Mesenteric fat pad (tissue), 1 donor: ENCODE measurements at places on chromosomes 6 and 20. TPM values are rescaled to one million over a fixed set of nuclear protein-coding genes. Genes with fewer than 3 reads are reported as not detected.

DNA sequence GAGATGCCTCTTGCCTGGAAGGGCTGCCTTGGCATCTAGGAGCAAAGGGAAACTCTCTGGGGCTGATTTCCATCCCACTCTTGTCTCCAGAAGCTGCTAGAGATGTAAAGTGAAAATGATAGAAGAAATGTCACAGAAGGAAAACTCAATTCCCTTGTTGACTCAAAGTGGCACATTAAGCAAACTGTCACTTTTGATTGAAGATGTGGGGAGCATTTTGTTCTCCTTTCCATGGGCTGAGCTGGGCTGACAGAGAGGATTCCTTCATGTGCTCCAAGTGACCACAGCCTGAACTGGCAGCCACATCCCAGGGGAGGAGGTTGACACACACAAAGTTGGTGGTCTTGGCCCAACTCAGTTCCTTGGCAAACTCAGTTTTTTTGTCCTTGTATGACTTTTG lies 9.8 kb downstream of the GPR31 start:
- DNase-seq, result no peak

DNA sequence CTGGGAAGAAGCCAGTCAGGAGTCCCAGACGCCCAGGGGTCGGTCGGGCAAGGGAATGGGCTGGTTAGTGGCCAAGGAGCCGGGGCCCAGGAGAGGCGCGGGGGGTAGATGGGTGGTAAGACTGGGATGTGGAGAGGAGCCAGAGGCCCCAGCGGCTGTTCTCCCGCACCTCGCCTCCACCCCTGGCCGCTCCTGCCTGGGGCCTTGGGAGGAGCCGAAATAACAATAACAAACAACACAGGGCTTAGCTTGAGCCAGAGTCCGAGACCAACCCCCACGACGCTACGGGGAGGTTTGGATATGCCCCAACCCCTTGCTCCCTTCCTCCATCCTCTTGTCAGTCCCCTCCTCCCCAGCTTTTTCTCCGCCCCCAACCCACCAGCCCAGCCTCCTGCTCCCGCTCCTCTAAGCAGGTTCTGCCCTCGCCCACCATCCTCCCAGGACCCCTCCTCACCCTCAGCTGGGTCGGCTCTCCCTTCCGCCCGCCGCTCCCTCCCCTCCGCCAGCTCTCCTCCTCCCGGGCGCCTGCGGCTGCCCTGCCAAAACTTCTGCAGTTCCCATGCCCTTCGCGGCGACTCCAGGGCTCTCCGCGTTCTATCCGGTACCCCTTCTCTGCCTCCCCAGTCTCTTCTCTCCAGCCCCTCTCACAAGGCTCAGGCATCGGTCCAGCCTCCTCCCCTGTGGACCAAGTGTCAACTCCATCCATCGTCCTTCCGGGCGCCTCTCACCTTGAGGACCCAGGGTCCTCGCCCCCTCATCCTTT lies 1.1 kb downstream of the RNF39 start:
- DNase-seq, result no peak

Gene SSTR4
- total RNA-seq, result not detected

DNA sequence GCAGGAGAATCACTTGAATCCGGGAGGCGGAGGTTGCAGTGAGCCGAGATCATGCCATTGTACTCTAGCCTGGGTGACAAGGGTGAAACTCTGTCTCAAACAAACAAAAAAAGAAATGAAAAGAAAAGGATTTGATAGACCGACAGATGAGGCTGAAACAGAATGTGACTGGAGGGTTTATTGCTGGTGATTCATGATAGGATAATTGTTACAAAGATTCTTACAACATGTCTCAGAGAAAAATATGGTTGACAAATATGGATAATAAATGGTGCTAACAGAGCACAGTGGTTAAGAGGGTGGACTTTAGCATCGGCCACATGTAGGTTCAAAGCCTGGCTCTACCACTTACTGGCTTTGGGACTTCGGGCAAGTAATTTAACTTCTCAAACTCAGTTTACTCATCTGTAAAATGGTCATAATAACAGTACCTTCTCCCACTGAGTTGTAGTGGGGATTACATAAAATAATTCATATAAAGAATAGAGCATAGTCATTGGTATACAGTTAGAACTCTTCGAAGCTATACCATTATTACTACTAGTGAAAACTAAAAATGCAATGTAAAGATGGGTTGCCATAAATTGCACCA lies 131.9 kb downstream of the MAP3K7 start:
- DNase-seq, result no peak

Gene PROKR2
- not detected for total RNA-seq

GRCh38 chr20:10495173-10495572 lies 60.1 kb downstream of the SLX4IP start:
- DNase-seq, result no peak

DNA sequence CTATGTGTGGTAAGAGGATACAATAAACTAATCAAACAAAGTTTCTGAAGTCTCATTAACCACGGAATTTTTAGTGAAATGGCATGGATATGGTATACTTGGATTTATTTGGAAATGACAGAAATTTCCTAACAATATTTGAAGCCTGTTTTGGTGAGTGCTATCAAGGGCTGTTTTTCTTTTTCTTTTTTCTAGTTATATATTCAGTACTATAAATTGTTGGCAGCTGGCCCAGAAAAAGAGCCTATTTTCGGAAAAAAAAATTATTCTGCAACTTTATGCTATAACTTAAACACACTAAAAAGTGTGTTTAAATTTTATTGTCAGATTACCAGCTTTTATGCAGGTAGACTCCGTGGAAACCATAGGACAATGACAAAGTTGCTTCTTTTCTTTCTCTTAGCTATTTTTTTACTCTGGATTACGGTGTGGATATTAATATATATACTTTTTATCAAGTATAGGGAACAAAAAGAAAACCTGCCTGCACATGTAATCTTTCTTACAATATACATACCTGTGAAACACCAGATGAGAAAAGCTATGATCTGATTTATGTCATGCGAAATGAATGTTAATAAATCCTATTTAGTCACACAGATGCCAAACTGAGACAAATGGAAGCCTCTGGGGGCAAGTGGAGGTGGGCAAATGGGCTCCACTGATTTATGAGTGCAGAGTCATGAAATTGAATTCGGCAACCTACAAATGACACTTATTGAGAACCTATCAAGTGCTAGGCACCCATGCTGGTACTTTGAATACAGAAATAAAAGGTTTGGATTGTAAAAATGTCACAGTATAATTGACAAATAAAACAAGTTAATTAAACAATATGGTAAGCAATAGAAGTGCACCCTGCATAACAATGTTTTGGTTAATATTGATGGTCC lies 919.5 kb upstream of the FLRT3 start:
- DNase-seq, result no peak

DNA sequence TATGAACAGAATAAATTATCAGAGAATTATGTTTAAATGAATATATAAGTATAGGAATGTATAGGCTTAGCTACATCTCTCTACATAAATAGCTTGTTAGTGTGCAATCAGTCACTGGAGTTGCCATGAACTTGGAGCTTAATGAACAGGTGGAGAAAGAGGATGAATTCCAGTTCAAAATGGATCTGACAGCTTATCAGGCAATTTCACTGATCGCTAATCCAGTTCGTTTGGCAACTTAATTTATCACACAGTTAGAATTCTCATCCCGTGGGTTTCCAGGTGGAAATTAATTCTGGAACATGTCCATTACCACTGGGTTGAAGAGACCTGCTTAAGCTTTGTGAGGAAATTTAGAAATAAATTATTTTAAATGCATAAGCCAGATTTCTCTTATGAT lies 118.1 kb downstream of the MACROD2 start:
- no peak for DNase-seq

DNA sequence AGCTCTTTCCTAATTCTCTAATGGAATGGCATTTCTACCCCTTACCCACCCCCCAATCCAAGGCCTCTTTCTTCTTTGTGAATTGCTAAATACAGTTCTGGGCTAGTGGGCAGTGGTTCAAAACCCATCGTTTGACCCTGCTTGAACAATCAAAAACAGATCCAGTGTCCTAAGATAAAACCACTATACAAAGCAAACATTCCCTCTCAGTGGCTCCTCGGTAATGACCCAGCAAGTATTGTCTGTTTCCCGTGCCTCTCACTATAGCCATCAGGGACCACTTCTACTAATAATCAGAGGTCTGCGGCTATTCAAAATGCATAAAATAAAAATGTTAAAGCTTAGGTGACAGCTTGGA lies 143.5 kb upstream of the AKAP12 start:
- no peak for DNase-seq

- DNase-seq, result no peak
Observed at GRCh38 chr6:130846501-130846900, 19.3 kb downstream of the SMLR1 start.

DNA sequence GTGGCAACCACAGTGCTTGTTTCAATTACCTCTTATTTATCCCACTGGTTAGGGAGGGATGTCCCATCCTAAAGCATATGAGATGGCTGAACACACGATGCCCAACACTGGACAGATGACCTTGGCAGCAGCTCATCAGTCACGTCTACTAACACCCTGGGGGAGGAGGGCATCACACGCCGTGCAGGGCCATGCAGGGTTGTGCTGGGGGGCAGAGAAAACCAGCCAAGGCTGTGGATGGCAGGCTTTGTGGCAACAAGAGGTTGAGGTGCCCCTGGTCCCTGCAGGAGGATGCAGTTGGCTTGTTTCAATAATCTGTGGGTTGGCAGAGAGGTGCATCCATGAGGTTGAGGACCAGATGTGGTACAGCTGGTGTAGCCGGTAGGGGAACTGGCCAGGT lies 293.7 kb upstream of the SULF2 start:
- no peak for DNase-seq

DNA sequence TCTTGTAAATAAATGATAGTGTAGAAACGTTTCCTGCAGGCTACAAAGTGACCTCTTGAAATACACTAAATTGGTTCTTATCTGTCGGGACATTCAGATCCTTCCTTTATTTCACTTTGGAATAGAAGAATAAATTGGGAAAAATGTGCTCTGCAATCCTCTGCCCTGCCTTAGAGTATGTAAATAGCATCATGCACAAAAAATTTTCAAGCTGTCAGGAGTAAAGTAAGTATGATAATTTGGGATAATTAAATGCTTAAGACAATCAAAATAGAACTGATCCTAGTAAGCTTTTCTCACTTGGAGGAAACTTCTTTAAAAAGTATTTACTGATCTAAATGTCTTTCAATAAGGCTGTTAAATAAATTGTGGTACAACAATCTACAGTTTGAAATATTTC lies 3.1 kb upstream of the TPBG start:
- DNase-seq, result no peak

DNA sequence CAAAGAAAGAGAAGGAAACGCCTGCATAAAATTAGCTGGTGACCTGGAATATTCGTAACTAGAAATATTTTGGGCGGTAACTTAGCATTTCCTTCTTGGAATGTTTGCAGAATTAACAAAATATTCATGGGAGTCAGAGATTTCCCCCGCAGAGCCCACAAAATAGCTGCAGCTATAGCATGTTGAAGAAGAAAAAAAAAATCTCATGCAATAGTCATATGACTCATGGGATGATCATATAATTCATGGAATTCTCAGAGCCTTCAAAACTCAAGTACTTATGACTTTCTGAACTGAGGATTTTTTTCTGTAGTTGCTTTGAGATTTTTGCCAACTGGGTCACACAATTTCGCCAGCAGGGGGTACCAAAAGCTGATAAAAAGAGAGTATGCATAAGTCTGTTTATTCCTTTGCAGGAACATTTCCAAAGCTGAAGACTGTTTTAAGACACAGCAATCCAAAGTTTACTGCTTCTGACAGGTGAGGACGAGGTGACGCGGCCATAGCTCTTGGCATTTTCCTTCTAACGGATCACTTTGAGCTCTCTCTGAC lies 586.0 kb upstream of the CHD6 start:
- DNase-seq, result no peak

DNA sequence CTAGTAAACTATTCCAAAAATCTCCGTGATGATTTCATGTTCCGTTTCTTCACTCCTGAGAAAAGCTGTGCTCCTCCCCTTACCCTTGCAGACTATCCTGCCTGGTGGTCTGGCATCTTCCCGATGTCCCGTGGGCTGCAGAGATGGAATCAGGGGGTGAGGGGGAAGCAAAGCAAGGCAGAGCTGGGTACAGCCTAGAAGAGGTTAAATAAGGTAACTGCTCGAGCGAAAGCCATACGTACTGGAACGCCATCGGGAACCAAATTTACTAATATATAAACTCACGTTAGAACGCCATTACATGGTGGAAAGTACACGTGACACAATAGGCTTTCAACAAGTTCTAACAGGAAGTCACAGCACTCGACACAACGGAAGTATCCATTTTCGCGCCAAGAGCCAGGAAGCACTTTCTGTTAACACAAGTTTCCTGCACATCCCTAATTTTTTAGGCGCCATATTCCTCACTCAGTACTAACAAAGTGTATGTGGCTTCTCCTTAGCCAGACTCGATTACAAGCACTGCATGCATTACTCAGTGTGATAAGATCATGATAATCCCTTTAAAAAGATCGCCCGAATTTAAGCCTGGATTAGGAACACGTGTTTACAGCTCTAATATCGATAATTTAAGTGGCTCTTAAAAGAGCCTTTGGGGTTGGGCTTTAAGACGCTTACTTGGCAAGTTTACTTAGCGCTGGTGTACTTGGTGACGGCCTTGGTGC lies 101.6 kb upstream of the PRSS16 start:
- no peak for DNase-seq

Gene PSORS1C2
- total RNA-seq, result not detected

GRCh38 chr6:168600381-168600780 lies 159.4 kb downstream of the SMOC2 start:
- DNase-seq, result peak; percentile 14

Gene LPIN3
- 49.8 TPM for total RNA-seq

Gene FAM83D
- total RNA-seq, result 0.71 TPM

Gene COL21A1
- total RNA-seq, result 1.3 TPM

GRCh38 chr6:157460182-157460999 lies 79.4 kb downstream of the ZDHHC14 start:
- no peak for DNase-seq

DNA sequence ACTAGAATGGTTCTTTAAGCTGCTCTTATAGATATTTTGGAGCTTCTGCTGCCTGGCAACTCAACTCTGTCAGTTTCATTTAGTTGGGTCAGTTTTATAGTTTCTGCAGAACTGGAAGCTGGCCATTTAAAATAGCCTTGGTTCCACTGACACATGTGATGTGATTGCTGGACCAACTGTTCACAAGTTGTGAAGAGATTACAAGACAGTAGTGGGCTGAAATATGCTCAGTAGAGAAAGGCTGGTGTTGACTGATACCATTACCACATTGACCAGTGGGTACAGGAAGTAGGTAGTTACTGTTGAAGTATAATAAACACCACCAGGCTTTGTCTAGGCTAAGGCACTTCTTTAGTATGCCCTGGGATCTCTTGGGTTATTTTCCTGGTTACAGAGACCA lies 39.0 kb downstream of the BCKDHB start:
- DNase-seq, result no peak

Gene KCNK16
- total RNA-seq, result not detected

GRCh38 chr6:9121549-9121948 lies 686.2 kb upstream of the SLC35B3 start:
- DNase-seq, result no peak

GRCh38 chr20:21272279-21272678 lies 30.9 kb upstream of the XRN2 start:
- DNase-seq, result no peak

DNA sequence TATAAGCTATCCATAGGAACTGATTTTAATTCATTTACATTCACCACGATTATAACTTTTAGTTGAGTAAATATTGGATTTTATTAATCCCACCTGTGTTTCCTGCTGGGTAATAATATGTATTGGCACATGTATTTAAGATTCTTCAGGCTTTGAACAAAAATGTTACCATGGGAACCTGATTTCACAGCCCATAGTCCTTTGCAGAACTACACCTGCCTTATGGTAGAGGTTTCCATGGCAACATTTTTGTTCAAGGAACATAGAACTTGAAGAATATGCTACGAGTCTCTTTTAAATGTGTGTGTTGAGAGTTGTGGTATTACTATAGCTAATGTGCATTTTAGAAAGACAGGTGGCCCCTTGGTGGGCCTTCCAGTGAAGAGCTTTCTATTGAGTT lies 317.4 kb downstream of the SAMD5 start:
- DNase-seq, result no peak
